ENCODE measurements at places on chromosomes 11 and 22. TPM values are rescaled to one million over a fixed set of nuclear protein-coding genes. Genes with fewer than 3 reads are reported as not detected.

TH gene
- not detected for total RNA-seq

C11orf21 gene
- total RNA-seq, result not detected

TSPAN32 gene
- total RNA-seq, result not detected

MMP3 gene
- 0.19 TPM for total RNA-seq

NLRP6 gene
- total RNA-seq, result not detected
